ENCODE measurements at places on chromosomes 5 and 9.

- no peak for DNase-seq
Observed at GRCh38 chr5:172373680-172374079, 80.6 kb downstream of the SH3PXD2B start.

GRCh38 chr9:84300271-84300670 lies 40.3 kb downstream of the SLC28A3 start:
- DNase-seq = no peak

- DNase-seq = no peak
Observed at GRCh38 chr9:131441441-131441840, 47.6 kb downstream of the PRRC2B start.

- no peak for DNase-seq
Observed at GRCh38 chr5:135236228-135236907, 162.7 kb downstream of the MACROH2A1 start.

DNA sequence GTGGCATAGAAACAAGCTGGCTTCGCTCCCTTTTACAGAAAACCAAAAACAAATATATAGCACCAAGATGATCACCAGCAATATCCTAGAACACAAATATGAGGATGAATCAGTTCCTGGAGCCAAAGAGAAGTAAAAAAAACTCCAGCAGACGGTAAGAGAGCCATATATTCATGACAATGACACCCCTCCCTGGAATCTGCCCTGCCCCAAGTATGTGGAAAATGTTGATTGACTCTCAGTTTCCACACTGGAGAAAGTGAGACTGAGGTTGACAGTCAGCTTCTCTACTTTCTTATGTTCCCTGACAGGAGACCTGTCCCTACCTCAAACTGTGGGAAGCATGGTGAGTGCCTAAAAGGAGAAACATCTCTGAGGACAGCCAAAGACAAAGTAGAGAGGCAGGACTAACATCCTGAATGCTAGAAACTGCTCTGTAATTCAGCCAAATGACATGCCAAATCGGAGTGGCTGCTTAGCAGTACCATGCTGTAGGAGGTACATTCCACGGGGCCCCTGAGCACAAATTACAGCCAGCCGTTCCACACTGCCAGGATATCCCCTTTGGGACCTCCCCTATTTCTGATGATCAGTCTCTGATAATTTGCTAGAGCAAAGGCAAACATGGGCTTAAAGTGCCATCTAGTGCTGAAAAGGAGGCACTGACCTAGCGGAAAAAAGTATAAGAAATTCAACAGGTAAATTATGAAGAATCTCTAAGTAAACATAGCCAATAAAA lies 424.0 kb upstream of the RGMB start:
- DNase-seq = peak; percentile 76

GRCh38 chr9:75545287-75545686 lies 345.2 kb upstream of the PCSK5 start:
- peak; percentile 44 for DNase-seq

- peak; percentile 98 for DNase-seq
Observed at GRCh38 chr9:92115071-92115858, at the start of gene SPTLC1. SPTLC1 (minus strand) TSS chr9:92115413; CDS start chr9:92115370, 43 bp downstream.

DNA sequence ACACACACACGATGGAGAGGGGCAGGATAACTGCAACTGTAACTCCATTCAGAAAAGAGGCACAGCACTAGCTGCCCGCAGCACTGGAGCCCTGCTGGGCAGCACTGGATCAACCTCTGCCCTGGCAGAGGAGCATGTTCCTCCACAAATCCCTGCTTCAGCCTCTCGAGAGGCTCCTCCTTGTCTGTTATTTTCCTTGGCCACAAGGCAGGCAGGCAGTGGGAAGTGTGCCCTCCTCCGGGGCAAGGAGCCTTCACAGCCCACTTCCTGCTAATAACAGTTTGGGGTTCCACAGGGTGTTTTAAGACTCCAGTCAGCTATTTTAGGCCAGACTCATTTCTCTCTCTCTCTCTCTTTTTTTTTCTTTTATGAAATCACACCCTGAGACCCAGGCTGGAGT lies 11.8 kb downstream of the FXN start:
- no peak for DNase-seq

- DNase-seq = no peak
Observed at GRCh38 chr5:139402561-139403158, 1.2 kb downstream of the SPATA24 start.

DNA sequence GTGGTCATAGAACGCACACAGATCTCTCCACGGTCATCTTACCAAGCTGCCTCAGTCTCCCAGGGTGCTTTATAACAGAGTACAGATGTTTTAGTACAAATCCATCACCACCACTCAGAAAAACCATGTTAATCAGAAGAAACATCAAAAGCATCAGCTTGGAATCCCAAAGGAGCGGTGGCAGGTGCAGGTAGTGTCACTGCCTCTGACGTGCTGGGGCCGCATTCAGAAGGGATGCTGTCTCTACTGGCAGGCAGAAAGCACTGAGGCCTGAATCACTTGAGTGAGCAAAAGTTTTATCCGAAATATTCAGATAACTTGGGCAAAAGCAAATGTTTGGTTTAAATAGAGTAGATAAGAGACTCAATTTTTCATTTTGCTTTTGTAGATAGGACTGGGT lies 448.4 kb upstream of the ZNF608 start:
- DNase-seq = no peak

GRCh38 chr5:138870611-138871010 lies 4.5 kb downstream of the LRRTM2 start:
- no peak for DNase-seq

DNA sequence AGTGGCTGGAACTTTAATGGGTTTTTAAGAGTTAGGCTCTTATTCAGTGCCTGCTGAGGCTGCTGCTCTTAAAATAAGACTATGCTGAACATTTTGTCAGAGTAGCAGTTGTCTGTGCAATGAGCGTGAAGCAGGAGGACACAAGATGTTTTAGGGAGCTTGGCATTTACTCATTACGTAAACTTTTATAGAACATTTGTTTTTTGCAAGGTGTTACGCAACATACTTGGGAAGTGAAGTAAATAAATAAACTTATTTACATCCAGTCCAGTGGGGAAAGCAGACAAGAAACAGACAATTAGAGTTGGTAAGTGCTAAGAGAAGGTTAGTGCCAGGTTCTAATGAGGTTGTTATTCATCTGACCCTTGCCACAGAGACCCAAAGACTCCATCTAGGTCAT lies 226.0 kb downstream of the HINT1 start:
- no peak for DNase-seq
